DMS153 (cell line): ENCODE measurements at places on chromosomes 12 and 14.

GRCh38 chr14:96464136-96464535, 38.0 kb upstream of the PAPOLA start:
- DNase-seq, result no peak

DNA sequence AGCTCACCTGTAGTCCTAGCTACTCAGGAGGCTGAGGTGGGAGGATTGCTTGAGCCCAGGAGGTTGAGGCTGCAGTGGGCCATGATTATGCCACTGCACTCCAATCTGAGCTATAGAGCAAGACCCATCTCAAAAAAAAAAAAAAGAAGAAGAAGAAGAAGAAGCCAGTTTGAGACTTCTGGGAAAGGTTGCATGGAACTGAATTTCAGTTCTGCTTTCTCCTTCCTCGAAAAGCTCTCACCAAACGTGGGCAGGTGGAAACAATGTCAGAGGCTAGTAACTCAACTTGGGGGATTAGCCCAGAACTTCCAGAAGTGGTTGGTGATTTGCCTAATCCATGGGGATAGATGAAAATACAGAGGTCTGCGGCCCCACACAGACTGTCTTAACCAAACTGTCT, 18.7 kb downstream of the FLVCR2 start:
- no peak for DNase-seq

DNA sequence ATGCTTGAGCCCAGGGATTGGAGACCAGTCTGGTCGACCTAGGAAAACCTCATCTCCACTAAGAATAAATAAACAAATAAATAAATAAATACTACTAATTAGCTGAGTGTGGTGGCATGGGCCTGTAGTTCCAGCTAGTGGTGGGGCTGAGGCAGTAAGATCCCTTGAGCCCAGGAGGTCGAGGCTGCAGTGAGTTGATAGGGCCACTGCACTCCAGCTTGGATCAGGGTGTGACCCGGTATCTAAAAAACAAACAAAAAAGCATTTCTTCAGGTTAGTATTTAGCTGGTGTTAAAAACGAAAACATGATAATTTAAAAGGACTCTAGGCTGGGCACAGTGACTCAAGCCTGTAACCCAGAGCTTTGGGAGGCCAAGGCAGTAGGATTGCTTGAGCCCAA, 1.2 kb upstream of the FGD4 start:
- DNase-seq, result no peak

DNA sequence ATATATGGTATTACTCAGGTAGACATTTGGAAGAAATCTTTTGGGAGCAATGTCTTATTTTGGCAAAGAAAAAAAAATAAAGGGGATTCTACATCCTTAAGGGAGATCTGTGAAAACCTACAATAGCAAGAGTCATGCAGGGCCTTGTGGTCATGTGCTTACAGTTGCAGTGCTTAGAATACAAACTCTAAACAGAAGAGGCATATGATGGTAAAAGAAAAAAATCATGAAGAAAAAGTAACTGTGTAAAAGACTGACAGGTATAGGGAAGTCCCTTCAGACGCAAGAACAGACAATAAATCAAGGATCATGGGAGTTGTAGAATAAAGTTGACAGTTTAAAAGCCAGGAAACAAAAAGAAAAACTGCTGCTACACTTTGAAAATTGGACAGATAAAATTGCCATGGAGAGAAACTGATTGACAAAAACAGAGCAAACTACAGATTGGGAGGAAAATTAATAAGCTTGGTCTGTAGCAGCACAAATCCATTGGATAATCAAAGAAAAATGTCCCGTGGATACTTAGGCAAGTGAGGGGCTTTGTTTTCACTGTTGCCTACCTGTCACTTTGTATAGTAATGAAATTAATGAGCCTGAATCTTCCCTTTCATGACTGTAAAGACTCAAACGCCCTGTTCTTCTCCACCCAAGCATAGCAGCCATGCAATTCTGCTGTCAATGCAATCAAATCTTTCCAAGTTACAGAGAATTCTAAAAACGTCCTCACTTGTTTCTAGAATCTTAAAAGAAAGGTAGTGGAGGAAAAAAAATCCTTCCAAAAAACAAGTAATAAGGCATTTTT, 402.0 kb downstream of the SYT1 start:
- DNase-seq, result no peak

- DNase-seq, result peak; percentile 78
Measured at GRCh38 chr14:32201193-32201815, 541 bp upstream of the RNU6-7 start.

DNA sequence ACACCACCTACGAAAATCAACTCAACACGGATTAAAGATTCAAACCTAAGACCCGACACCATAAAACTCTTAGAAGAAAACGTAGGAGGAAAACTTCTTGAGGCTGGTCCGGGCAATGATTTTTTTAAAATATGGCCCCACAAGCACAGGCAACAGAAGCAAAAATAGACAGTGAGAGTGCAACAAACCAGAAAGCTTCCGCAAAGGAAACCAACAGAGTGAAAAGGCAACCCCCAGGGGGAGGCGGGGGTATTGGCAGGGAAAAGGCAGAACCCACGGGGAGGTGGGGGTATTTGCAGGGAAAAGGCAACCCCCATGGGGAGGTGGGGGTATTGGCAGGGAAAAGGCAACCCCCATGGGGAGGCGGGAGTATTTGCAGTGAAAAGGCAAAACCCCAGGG, 20.5 kb upstream of the FBRSL1 start:
- no peak for DNase-seq

DNA sequence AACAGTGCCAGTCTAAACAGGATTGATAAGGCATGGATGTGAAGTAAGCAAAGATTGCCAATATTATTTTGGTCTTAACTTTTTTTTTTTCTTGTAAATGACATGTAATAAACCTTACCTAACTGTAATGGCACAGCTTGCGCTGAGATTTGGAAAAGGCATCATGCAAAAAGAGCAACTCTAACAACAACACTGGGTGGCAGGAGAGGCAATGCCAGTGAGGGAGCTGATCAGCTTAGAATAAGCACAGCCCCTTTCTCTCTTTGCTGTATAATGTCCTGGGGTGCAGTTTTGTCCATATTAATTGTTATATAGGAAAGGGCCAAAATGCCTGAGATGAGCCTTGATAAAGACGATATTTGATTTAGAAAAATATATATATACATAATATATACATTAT, 1589.7 kb upstream of the FLRT2 start:
- no peak for DNase-seq
